ENCODE measurements at places on chromosomes 4 and X.

DNA sequence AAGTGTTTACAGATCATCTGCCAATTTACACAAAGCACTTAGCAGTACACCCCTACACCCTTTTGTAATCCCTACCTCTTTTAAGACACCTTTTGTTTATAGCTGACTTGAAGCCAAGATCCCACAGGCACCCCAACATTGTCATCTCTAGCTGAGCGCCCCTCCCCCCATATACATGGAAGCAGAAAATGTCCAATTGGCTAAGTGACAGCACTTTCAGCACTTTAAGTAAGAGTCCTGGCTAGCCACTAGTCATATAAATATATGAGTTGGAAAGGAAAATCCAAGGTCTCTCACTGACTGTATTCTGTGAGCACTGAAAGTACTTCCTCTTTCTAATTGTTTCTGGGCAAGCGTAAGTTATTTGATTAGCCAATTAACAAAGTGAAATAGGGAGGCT, 108.2 kb downstream of the NSUN7 start:
- no peak for DNase-seq

DNA sequence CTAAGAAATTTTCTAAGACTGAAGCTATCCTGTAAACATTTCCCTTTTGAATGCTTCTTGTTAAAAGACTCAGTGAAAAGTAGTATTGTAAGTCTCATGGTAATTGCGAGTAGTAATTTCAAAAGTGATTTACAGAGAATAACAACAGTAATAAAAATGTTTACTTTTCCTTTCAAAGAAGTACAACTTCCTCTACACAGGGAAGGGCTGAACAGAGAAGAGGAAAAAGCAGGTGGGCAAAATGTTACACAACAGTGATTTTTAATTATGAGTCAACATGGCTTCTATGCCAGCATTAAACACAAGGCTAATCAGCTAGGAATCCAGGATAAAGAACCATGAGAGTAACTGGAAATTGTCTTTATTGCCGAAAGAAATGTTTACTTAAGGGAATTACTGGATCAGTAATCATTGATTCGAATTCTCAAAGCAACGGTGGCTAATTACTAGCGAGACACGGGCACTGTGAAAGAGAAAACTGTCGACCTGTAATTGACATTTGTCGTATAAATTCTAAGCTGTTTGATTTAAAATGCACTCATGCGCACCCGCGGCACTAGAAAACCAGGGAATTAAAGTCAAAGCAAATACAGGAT, 15.4 kb downstream of the UTP3 start:
- peak; percentile 38 for DNase-seq

DNA sequence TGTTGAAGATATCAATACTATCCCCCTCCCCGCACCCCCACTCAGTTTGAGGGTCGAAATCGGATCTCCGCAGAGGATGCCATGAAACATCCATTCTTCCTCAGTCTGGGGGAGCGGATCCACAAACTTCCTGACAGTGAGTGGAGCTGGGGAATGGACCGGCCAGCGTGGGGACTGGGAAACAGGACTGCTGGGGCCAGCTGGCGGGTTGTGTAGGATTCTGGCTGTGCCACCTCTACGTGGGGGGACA, 5.5 kb upstream of the USP11 start:
- DNase-seq = no peak

DNA sequence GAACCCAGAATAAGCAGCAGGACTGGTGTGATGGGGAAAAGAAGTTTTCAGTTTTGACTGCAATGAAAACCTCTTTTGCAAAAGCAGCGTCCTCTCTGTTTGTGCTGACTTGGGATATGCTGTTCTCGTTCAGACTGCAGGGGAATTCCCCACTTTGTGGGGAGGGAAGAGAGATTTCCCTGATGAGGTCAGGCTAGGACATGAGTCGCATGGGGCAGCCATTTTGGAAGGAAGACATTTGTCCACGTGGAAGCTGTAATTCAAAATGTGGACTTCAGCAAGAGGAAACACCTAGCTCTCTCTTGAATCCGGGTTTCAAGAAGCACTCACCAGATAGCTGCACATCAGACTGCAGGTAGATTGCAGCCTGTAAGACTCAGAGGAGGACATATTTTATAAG, 39.3 kb downstream of the ING2 start:
- no peak for DNase-seq

GRCh38 chr4:108370291-108371141, 201.8 kb upstream of the LEF1 start:
- no peak for DNase-seq

- no peak for DNase-seq
These were observed 1037.4 kb upstream of the PABPC4L start for GRCh38 chr4:135238940-135239339.

DNA sequence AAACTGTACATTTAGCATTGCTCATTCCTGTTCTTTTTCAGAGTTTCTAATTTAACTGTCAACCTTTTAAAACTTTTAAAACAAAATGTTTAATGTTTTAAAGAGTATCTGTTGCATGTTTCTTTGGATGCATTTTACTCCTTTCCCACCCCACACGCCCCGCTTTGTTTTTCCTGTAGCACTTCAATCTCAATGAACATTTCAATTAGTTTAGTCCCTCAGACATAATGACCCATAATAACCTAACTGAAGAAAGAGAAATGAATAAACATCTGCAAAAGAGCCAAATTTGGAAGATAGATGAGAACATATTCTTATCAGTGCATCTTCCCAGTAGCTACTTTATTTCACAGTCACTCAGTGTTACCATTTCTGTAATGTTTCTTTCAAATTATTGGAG, 7.5 kb downstream of the PCDH10 start:
- DNase-seq = no peak

- no peak for DNase-seq
These were observed 40.4 kb upstream of the HMX1 start for GRCh38 chr4:8912089-8912455.

DNA sequence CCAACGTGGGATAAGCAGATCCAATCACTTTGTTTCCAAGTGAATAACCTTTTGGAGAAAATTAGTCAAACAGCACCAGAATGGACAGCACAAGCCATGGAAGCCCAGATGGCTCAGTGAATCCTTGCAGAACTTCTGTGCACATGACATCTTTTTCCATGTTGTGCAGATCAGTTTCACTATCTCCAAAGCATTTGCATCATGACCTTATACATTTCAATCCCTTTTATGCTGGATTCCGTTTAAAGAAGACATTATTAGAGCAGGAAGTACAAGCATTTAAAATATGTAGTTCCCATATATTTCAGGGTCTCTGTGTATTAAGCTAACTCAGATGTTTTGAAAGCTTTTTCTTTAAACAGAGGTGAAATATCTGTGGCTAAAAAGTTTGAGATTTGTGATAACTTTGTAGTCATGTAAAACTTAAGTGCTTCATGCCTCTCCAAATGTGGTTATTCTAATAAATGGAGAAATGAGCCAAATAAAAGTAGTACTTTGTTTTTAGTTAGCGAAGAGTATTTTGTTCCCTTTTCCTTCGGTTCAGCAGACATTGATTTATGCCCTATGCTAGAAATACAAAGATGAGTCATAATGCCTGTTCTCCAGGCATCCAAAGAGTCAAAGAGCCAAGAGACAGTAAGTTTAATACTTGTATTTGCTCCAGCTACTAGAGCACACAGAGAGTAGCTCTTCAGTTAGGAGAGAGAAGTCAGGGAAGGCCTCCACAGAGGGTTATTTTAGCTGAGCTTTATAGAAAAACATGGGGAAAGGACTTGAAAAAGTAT, 39.0 kb downstream of the PLAC8 start:
- no peak for DNase-seq

- DNase-seq = no peak
These were observed 221.7 kb upstream of the DIPK2B start for GRCh38 chrX:45422216-45422925.

DNA sequence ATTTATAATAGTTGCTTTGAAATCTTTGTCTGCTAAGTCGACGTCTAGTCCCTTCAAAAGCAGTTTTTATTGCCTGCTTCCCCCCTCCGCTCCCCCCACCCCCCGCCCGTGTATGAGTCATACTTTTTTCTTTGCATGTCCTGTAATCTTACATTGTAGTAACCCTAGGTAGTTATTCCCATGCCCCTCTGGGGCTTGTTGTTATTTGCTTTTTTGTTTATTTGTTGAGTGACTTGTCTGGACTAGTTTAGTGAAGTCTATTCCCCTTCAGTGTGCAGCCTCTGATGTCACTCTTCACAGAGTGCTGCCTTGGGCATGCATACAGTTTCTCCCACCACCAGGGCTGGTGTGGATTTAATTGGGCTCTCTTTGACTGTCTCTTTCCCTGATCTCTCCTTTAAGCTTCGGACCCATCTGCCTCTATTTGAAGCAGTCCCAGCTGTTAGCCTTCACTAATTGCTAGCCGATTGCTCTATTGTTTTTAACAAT, 86.2 kb downstream of the PPEF1 start:
- DNase-seq = no peak

- DNase-seq = no peak
These were observed 233.5 kb upstream of the GYPA start for GRCh38 chr4:144374065-144374464.

All from NCI-H2081 treated with DMSO at 0.1 percent for 48 hours (cell line).